ENCODE measurements at places on chromosomes 1 and 21.

DNA sequence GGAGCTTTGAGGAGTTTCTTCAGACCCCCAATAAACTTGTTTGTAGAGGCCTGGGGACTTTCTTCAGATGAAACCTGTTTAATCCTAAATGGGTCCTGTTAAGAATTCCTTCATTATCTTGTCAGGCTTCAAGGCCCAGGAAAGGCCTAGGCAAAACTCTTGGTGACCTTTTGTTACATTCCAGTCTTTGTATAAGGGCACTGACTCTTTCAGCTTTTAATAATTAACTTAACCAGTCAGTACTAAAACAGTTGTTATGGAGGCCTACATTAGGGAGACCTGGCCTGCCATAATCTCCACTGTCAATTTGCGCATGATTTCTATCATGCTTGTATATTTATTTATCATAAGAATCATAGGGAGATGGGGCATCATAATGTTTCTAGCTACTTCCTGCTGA, 110.2 kb downstream of the FCRL5 start:
- no peak for DNase-seq

- DNase-seq = no peak
These were observed 668.0 kb downstream of the MRPL39 start for GRCh38 chr21:24939291-24939690.

- no peak for DNase-seq
These were observed 186.8 kb upstream of the MAP1LC3C start for GRCh38 chr1:242185731-242186130.

- no peak for DNase-seq
These were observed 645.6 kb downstream of the PLA2G4A start for GRCh38 chr1:187474336-187474735.

- no peak for DNase-seq
These were observed 652 bp downstream of the ARL8A start for GRCh38 chr1:202143768-202144401.

DNA sequence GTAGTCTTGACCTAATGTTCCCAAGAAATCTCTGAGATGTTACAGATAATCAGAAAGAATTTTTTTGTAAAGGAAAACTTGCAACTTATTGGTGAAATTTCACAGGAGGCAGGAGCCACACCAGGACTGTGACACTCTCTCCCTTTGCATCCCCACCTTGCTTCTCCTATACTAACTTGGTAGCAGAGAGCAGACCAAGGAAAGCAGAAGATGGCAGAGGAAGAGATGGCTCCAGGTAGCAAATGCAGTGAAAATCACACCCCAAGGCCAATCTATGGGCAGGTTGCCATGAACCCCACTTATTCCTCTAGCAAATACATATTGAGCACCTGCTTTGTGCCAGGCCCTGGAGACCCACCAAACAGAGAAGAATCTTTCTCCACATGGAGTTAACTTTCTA, 303.4 kb upstream of the C1orf174 start:
- no peak for DNase-seq

DNA sequence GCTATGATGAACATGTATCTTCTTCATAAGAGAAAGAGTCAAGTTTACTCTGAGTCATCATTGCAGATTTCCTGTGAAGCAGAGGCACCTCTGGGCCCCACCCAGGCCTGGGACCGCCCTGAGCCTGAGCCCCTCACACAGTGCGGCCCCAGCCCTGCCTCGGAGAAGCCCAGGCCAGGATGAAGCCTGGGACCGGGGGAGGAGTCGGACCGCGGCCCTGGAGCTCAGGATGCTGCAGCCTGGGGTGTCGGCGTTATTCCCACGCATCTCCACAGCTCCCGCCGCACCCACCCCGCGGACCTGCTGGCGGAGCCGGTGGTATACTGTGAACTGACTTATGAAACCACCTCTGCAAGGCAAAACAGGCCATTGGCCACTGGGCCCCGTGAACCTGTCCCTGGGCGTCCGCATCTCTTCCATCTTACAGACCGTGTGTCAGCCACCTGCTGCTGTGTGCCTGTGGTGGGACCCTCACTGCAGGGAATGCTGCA, 2.4 kb upstream of the COL6A1 start:
- no peak for DNase-seq

GRCh38 chr21:37087188-37087587, 14.1 kb downstream of the TTC3 start:
- no peak for DNase-seq

GRCh38 chr1:160880216-160880615, 4.8 kb downstream of the ITLN1 start:
- no peak for DNase-seq
